ENCODE measurements at places on chromosomes 6 and 20. TPM values are rescaled to one million over a fixed set of nuclear protein-coding genes. Genes with fewer than 3 reads are reported as not detected.

The HMGCLL1 gene
- 14.6 TPM for total RNA-seq

The ID4 gene
- 102 TPM for total RNA-seq

The GJA10 gene
- not detected for total RNA-seq

The NEDD9 gene
- 49.5 TPM for total RNA-seq

The AHCY gene
- 37.4 TPM for total RNA-seq

The DEFB132 gene
- not detected for total RNA-seq

The SMPDL3A gene
- 25.9 TPM for total RNA-seq

The DDO gene
- total RNA-seq, result 0.63 TPM

The RAB5IF gene
- total RNA-seq, result 34.8 TPM

The SLC13A3 gene
- 5.4 TPM for total RNA-seq

The WFDC10B gene
- total RNA-seq, result not detected

GRCh38 chr6:124987999-124988591 is 25.9 kb downstream of the RNF217 start:
- no peak for DNase-seq

DNA sequence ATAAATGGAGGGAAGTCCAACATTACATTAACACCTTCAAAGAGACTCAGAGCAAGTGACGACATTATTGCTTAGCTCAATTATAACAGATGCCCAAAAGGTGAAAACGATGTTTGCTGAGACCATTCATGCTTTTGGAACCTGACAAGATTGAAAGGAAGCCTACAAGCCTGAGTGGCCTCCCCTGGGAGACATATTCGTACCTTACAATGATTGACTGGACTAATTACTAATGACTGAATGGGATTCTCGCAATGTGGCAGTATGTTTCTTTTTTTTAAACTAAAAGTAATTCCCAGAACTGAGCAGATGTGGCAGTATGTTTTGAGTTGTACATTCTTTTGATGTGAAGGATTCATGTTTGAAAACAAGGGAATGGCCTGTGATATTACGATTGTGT is 49.9 kb downstream of the VEGFA start:
- no peak for DNase-seq

- DNase-seq, result no peak
These were observed 815 bp downstream of the UTRN start for GRCh38 chr6:144285798-144286502.

GRCh38 chr6:13268913-13269518 is 59.3 kb downstream of the TBC1D7 start:
- peak; percentile 10 for DNase-seq

- no peak for DNase-seq
These were observed 83.0 kb downstream of the TMEM242 start for GRCh38 chr6:157240059-157240959.

GRCh38 chr6:167350731-167351655 is 26.1 kb downstream of the TTLL2 start:
- peak; percentile 46 for DNase-seq

DNA sequence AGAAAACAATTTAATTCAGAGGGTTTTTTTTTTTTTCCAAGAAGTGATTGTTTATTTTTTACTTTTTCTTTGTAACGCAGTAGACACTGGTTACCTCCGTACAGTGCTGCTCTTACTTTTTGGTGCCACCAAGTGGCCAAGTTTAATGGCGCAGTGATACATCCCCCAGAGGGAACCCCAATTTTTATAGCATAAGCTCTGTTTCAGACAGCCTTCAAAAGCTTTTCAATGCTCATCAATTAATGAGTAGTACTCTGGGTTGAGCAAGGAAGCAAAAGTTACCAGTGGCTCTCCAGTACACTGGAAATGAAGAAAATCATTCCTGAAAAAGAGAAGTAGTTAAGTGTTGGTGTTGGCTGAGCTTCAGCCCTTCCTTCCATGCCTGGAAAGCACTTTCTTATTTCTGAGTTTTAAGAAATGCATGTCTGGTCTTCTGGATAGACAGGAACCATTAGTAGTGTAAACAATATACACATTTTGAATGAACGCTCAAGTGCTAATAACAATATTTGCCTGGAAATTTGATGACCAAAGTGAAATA is 129.1 kb upstream of the SMLR1 start:
- no peak for DNase-seq

- DNase-seq, result no peak
These were observed 2.0 kb downstream of the MYB start for GRCh38 chr6:135183002-135183531.

- DNase-seq, result no peak
These were observed 31.4 kb downstream of the TBC1D32 start for GRCh38 chr6:121302882-121303281.

- DNase-seq, result no peak
These were observed 878 bp downstream of the HLA-C start for GRCh38 chr6:31270788-31271640.

DNA sequence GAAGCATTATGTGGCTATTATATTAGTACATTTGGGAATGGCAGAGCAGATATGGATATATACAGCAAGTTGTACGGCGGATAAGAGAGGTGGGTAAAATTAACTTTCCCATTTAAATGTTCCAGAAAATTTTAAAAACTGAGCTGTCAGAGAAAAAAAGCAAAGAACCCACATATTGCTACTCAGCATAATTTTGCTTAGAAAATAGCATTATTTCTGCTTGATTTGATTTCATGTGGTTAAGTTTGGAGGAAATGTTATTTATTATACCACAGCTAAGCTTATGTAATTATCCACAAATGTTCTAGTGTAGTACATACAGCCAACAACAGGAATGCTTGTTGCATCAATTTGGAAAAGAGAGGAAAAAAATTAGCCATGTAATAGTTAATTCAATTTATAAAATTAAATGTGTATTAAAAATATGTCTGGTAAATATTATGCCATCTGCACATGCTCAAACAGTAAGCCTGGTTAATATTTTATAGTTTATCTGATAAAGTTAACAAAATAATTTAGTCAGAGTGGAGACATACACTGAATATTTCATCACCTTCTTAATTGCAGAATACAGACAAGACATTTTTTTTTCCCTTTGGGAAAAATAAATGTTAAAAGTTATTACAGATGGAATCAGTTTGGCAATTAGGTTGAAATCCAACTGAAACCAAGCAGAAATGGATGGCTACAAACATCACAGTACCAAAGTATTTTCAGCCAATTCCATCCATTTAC is 172.1 kb upstream of the ID4 start:
- no peak for DNase-seq

DNA sequence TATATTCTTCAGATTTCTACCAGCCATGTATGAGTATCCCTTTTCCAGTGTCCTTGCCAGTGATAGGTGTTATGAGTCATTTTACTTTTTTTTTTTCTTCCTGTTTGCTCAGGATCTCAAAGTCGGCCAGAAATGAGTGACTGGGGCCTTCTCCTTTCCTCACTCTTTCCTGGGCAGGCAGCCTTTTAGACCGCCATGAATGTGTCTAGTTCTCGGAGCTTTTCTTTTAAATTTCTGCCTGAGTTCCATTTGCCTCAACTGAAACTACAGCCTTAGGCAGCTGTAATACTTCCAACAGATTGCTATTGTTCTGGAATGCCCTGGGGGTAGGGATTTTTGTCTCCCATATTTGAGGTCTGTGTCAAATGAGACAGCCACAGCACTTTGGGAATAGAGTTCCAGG is 83.7 kb downstream of the STXBP5 start:
- no peak for DNase-seq

- no peak for DNase-seq
These were observed 30.5 kb downstream of the CDKAL1 start for GRCh38 chr6:20564777-20565176.

DNA sequence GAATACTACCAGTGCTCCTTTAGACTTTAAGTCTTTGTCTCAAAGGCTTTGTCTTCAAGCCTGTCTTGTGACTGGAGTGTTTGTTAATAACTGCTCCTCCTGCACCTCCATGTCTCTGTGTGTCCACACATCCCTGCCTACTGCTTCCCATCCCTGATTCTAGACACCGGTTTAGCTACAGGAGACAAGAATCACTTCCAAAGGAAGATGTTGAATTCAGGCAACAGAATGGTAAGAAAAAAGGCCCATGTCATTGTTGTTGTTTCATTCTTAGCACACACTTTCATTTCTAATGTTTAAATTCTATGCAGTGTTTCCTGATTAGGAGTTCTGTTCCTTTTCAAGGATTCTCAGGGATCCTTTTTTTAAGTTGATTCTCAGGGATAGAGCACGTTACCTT is 293.6 kb upstream of the STXBP5 start:
- DNase-seq, result no peak

DNA sequence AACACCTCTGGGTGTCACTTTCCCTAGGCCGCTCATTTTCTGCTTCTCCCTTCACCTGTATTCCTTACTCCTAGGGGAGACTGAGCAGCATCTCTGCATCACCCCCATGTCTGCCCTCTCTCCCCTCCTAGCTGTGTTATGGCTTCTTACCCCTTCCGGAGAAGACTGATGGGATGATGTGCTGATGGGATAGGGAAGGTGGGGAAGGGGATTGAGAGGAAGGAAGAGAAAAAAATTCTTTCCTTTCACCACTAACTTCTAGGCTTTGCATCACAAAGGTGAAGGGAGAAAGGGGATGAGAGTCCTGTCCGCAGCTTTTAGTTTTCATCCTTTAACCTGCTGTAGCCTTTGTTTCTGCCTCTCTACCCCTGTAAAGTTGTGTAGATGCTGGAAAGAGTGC is 26.7 kb downstream of the AKAP7 start:
- no peak for DNase-seq

GRCh38 chr6:42460883-42461282 is 9.2 kb upstream of the TRERF1 start:
- DNase-seq, result no peak

DNA sequence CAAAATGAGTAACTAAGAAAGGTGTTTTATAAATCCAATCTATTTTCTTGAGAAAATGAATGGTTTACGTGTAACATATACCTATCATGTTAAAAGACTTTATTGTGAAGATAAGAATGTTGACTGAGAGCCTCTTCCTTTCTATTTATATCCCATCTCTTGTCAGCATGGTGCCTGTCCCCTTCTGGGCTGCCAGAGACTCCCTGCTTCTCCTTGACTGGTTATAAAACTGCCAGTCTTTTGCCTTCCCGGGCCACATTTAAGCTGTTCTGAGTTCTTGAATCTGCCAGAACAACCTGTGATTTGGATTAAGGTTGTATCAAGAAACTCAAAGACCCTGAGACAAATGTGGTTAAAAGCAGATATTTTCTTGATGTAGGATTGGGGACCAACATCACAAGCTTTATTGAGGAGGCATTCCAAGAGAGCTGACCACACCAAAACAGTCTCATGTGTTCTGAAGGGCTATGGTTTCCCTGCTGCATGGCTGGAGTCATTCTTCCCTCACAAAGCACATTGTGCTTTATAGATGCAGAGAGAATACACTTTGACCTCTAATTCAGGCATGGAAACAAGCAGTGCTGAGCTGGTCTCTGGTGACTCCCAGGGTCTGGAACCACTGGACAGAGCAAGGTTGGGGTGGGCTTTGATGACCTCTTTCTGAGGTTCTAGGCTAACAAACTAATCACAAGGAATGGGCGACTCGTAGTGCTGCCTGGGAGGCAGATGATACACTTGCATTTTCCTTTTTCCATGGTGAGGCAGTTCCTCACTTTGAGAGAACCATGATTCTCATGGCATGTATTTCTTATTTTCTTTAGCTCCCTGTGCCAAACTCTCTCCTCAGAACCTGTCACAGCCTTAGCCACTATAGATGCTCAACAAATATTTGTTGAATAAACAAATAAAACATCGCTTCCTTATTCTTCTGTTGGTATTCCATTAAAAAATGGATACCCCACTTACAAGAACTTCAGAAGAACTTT is 205.0 kb upstream of the PREP start:
- no peak for DNase-seq

DNA sequence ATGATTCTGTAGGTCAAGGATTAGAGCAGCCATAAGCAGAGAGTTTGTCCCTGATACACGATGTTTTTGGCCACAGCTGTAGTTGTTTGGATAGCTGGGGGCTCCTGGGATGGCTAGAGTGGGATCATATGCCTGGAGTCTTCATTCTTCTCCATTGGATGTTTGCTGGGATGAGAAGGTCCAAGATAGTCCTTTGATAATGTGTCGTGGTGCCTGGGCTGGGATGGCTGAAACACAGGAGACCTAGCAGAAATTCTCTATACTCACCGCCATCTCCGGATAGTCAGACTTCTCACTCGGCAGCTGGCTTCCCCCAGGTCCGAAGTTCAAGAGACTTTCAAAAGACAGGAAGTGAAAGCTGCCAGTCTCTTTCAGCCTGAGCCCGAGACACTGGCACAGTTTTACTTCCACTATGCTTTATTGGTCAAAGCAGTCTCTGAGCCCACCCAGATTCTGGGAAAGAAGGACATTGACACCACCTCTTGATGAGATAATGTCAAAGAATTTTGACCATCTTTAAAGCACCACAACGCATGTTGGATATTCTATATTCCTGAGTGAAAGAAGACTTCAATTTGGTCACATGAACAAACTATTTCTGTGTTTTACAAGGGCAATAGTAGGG is 16.0 kb downstream of the MARCKS start:
- DNase-seq, result no peak

DNA sequence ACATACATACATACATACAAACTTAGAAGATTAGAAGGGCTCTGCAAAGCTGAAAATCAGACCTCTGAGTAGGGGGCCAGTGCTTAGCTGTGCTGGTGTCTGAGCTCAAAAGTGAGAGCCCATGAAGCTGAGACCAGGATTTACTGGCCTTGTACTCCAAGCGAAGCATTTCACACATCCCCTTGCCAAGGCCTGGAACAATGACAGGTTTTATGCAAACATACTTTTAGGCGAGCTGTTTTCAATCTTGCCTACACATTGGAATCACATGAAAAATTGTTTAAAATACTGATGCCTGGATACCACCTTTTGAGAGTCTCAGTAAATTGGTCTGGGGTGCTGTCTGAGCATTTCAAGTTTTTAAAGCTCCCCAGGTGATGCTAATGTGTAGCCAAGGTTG is 80.9 kb upstream of the SRSF6 start:
- no peak for DNase-seq

DNA sequence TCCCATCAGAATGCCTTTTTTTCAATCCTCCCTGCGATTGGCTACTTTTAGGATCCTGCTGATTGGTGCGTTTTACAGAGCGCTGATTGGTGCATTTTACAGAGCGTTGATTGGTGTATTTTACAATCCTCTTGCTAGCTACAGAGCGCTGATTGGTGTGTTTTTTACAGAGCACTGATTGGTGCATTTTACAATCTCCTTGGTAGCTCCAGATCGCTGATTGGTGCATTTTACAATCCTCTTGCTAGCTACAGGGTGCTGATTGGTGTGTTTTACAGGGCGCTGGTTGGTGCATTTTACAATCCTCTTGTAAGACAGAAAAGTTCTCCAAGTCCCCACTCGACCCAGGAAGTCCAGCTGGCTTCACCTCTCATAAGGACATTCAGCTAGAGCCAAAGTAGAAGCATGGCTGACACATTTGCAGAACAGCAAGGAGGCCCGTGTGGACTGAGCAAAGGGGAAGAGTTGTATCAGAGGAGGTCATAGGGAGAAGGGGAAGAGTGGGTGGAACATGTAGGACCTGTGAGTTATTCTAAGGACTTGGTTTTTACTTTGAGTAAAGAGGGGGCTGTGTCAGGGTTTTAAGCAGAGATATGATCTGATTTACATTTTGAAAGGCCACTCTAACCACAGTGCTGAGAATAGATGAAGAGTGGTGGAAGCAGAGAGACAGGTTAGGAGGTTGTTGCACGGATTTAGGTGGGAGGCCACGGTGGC is 2.6 kb downstream of the ALDH5A1 start:
- no peak for DNase-seq

GRCh38 chr6:7484666-7485065 is 56.8 kb upstream of the DSP start:
- DNase-seq, result no peak

Measured in urinary bladder (tissue), 4 donors.